ENCODE measurements at places on chromosomes 2 and 18.

GRCh38 chr2:21501376-21502027 lies 377.7 kb downstream of the TDRD15 start:
- no peak for DNase-seq

DNA sequence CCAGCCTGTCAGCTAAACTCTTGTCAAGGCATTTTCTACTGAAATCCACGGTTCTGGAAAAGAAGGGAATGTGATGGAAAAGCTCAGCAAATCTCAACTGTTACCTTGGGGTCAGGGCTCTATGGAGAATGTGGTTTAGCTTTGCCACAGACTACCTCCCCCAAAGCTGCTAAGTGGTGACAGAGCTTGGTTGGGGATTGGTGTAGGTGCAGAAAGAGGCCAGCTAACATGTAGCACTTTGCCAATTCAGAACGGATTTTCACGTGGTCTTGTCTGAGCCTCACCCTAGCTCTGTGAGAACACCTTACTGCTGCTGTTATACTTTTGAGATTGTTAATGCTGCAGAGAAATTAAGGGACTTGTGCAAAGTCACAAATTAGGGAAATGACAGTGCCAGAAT lies 331.1 kb downstream of the RND3 start:
- DNase-seq: no peak

GRCh38 chr18:77208964-77209363 lies 40.7 kb upstream of the GALR1 start:
- DNase-seq: no peak

DNA sequence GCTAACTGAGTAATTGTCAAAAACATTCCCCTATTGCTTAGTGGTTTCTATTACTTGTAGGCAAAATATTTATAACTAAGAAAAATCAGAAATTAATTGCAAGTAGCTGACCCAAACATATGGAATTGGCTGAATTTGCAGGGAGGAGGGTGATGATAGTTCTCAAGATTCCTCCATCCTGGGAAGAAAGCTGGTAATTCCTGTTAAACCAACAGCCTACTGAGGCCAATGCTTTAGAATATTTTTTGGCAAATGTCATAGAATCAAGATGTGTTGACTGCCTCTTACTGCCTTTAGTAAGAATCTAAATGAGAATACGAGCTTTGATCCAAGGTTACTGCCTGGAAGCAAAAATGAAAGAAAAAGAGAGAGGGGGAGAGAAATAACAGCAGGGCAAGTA lies 120.0 kb downstream of the COL6A3 start:
- DNase-seq: no peak

DNA sequence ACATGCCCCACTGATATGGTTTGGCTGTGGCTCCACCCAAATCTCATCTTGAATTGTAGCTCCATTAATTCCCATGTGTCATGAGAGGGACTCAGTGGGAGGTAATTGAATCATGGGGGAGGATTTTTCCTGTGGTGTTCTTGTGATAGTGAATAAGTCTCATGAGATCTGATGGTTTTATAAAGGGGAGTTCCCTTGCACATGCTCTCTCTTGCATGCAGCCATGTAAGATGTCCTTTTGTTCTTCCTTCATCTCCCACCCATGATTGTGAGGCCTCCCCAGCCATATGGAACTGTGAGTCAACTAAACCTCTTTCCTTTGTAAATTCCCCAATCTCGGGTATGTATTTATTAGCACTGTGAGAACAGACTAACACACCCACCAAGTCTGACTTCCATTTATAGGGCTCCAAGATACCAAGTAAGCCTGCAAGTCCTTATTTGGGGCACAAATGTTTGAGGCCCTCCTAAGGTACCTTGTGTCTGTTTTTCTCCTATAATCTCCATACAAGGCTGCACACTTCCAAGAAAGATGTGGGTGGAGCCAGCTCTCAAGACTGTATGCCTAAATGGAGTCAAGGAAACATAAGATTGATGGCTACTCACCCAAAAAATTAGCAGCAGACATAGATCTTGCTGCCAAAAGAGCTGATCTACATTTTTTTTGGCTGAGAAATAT lies 364.7 kb downstream of the TXNL1 start:
- DNase-seq: no peak

DNA sequence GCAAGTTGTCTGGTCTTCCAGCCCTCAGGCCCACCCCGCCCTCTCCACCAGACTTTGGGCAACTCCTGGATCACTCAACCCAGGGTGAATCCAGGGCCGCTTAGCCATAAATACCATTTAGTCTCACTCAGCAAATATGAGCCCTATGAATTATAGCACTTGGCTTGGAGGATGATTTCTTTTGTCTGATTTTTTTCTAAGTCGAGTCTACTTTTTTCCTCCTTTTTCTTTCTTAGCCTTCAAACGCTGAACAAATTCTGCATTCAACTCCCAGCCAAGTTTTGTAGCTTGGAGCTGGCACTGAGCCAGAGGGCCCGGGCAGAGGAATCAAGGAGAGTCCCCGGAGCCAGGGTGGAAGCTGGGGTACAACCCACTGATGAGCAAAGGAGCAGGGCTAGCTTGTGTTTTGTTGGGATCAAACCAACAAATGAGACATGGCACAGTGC lies 48.7 kb downstream of the SERTAD2 start:
- DNase-seq: no peak

GRCh38 chr2:156562124-156562523 lies 125.9 kb downstream of the GPD2 start:
- no peak for DNase-seq

DNA sequence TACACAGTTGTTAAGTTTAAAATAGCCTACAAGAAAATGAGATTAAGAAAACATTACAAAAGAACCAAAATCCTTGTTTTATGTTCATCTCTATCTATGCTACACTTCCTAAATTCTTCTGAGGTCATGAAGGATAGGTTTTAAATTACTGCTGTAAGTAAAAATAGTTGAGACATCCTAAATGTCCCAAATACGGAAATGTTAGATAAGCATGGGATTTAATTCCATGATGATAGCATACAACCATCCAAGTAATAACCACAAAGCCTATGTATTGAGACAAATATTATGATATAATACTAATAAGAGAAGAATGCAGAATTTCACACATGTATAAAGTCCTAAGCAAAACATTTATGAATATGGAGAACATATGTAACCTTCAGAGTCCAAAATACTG lies 34.1 kb downstream of the PIEZO2 start:
- no peak for DNase-seq

DNA sequence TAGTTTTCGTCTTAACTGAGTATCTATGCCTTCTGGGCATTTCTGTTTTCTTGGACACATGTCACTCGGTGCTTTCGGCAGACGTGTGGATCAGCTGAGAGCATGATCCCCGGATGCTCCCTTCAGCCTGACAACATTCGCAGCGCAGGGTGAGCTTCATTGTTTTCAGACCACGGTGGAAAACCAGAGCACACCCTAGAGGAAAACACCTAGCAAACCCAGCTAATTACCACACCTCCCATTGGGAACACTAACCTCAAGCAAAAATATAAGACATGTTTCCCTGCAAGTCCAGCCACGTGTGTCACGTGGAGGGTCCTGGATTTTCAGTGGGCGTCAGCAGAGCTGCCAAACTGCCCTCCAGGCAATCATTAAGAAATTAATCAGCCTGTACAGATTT lies 31.0 kb downstream of the ANKRD29 start:
- DNase-seq: no peak

GRCh38 chr2:204650611-204651010 lies 105.3 kb downstream of the PARD3B start:
- DNase-seq: no peak

DNA sequence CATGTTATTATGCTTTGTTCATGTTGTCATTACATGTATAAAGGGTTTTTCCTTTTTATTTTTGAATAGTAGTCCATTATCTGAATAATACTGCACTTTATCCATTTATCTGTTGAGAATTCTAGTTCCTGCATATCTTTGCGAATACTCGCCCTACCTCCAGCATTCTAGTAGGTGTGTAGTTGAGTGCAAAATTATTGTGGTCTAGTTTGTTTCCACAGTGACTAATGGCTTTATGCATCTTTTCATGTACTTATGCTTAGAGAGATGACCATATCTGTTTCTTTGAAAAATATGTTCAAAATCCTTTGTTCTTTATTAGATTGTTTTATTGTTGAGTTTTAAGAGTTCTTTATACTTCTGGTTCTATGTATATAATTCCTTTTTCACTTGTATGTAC lies 48.8 kb downstream of the EIF5B start:
- DNase-seq: no peak

DNA sequence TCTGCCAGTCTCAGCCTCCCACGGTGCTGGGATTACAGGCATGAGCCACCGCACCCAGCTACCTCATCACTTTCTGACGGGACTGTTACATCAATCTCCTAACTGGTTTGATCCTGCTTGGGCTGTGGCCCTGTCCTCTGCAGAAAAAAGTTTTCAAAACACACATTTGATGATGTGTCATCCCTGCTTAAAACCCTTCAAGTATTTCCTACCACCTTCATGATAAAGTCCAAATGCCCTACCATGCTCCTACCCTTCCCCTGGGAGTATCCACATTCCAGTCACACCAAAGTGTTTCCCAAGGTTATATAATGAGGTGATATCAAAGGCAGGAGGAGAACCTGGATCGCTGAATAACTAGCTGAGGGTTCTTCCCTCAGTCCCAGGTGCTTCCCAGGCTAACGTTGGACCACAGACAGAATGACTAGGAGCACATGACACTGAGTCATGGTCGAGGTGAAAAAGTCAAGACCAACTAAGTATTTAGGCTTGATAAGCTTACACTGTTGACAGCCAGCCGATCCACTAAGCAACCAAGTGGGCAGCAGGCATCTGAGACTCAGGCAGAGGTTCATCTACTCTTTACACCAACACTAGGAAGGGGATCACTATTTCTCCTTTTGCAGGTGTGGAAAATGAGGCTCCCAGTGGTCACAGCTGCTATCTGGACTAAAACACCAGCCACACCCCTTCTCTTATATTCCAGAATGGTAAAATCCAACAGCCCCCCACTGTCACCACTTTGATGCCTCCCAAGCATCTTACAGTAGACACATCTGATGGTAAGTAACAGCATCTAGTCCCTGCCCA lies 31.8 kb downstream of the CYRIA start:
- DNase-seq: no peak

GRCh38 chr2:128793404-128793803 lies 474.7 kb upstream of the HS6ST1 start:
- DNase-seq: no peak

DNA sequence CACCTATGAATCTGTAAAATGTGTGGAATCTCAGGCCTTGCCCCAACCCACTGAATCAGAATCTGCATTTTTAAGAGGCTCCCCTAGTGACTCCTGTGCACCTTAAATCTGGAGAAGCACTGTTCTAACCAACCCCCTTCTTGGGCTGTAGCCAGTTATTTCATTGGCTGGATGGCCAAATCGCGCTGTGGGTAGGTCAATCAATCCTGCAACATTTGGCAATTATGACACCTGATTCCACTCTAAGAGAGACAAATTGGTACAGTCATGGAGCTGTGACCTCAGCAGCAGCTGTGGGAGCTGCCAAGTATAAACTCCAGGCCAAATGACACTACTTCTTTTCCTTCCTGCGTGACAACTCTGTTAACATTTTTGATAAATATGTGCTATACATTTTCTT lies 208.7 kb downstream of the CLIP4 start:
- no peak for DNase-seq

GRCh38 chr2:216882876-216883275 lies 23.0 kb upstream of the TNP1 start:
- DNase-seq: no peak

- no peak for DNase-seq
These were observed 95.7 kb downstream of the MAP3K20 start for GRCh38 chr2:173171321-173171720.

- DNase-seq: no peak
These were observed 45.6 kb downstream of the PAIP2B start for GRCh38 chr2:71181316-71181715.

DNA sequence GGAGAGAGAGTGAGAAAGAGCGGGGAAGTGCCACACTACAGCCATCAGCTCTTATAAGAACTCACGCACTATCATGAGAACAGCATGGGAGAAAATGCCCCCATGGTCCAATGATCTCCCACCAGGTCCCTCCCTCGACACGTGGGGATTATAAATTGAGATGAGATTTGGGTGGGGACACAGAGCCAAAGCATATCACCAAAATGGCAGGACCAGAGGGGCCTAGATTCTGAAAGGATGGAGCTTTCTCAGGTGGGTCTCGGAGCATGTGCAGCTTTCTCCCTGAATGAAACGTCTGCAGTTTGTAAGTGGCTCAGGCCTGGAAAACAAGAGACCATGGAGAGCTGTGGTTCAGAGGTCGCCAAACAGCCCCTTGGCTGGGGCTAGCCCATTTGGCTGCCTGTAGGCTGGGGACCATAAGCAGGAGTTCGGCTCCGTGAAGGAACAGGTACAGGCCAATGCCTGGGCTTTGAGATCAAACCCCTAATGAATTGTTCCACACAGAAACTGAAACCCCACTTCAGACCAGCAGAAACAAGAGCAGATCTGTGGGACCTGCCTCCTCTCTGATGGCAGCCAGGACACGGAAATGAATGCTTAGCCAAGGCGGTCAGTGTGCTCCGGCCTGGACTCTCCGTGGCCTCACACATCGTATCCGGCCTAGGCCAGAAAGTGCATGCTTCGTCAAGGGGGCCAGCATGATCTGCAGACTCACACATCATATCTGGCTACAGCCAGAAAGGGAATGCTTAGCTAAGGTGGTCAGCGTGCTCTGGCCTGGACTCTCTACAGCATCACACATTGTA lies 111.2 kb upstream of the TMEM18 start:
- no peak for DNase-seq

DNA sequence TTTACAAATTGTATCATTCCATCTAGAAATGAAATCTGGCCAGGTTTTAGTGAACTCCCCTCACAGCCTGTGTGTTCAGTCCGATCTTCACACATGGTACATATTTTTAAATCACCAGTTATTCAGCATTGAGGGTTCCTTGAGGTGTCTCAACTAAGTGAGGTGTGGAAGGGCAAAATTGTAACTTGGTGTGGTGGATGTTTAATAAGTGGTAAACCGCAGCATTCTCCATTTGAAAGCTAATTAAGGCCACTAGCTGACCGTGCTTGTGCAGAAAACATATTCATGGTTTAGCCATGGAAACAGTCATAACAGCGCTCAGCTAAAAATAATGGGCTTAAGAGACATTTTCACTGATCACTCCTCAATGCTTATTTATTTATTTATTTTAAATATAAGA lies 786.2 kb upstream of the FANCL start:
- DNase-seq: no peak

GRCh38 chr2:209368406-209368805 lies 55.4 kb upstream of the MAP2 start:
- DNase-seq: no peak

DNA sequence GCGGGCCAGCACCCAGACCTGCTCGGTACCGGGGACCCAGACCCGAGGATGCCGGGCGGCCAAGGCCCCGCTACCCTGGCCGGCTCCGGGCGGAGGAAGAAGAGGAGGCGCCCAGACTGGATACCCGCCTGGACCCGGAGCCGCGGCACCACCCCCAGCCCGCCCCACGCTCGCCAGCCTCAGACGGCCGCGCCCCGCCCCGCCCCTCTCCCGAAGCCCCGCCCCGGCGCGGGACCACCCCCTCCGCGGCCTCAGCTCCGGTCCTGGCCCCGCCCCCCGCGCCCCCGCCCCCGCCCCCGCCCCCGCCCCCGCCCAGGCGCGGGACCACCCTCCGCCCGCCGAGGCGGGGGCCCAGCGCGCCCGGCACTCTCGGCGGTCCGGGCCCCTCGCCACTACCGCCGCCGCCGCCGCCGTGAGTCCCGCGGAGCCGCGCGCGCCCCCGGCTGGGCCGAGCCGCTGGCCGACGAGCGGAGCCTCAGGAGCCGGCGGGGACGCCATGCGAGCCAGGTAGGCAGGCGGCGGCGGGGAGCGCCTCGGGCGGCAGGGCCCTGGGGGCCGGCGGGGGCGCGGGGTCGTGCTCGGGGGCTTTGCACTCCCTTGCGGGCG lies at the start of gene SH3BP4:
Gene SH3BP4, plus strand, starts transcription at position 354 of the 606 bp plus-strand sequence. CDS start 82,986 bp downstream, outside the sequence.
- no peak for DNase-seq

Data from NT2/D1 (cell line).